ENCODE measurements at places on chromosomes 13 and 19. TPM values are rescaled to one million over a fixed set of nuclear protein-coding genes. Genes with fewer than 3 reads are reported as not detected.

- no peak overlapping the region for H3K27ac ChIP-seq
- H3K4me1 ChIP-seq: no peaks in the 10 kb centered on the region
- no peak overlapping the region for H3K4me3 ChIP-seq
- DNase-seq: no peak
- no peaks in the 10 kb centered on the region for H3K36me3 ChIP-seq
These were observed 10.1 kb downstream of the TMEM143 start for GRCh38 chr19:48353677-48354076.

DNA sequence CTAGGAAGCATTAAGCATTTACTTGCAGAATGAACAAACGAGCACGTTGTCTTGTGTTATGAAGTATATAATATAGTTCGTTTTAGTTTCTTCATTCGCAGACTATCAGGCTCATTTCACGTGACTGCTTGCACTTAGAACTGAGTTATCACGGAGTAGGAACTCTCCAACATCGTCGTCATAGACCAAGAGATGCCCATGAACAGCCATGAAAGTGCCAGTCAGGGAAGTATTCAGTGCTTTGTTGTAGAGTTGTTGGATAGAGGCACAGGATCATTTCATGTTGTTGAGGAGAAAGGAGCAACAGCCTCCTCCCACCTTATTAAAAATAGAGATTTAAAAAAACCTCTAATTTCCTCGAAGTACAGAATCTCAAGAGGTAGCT is 977 bp upstream of the IL17D start:
- DNase-seq: no peak
- H3K4me1 ChIP-seq: peaks cover 26% of the 10 kb centered on the region
- no peaks in the 10 kb centered on the region for H3K36me3 ChIP-seq
- peak overlapping the region; percentile 70 for H3K4me3 ChIP-seq

DNA sequence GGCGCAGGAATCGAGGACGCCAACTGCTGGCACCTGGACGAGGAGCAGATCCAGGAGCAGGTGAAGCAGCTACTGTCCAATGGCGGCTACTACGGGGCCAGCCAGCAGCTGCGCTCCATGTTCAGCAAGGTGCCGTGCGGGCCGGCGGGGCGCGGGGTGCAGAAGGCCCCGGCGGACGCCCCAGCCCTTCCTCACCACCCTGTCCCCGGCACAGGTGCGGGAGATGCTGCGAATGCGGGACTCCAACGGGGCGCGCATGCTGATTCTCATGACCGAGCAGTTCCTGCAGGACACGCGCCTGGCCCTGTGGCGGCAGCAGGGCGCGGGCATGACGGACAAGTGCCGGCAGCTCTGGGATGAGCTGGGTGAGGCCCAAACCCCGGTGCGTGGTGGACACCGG is 13.6 kb downstream of the ZSWIM4 start:
- H3K4me3 ChIP-seq: no peak overlapping the region
- H3K36me3 ChIP-seq: peaks cover 65% of the 10 kb centered on the region
- no peaks in the 10 kb centered on the region for H3K27me3 ChIP-seq
- H3K27ac ChIP-seq: no peak overlapping the region

DNA sequence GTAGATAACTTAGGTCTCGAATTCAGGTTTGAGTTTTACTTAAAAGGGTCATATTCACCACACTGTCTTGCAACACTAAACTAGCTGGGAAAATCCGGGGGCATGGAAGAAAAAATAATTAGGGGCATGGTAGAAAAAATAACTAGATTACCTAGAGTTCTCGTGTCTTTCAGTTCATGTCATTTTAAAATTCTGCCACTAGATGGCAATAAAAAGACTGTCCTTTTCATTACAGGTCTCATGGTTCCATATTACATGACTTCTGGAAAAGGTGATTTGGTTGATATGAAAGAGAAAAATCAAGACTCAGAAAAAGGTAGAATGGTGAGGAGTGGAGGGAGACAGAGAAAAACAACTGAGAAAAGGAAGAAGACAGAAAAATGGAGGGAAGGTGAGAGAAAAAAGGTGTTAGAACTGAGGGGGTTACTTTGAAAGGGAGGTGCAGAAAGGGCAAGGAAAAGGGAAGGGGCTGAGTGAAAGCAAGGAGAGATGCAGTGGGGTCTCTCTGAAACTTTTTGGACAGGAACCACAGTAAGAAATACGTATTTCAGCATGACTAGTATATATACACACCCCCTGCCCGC is 299.0 kb downstream of the KLF12 start:
- no peaks in the 10 kb centered on the region for H3K36me3 ChIP-seq
- H3K4me1 ChIP-seq: peaks cover 22% of the 10 kb centered on the region
- H3K27me3 ChIP-seq: no peaks in the 10 kb centered on the region
- H3K4me3 ChIP-seq: no peak overlapping the region

DNA sequence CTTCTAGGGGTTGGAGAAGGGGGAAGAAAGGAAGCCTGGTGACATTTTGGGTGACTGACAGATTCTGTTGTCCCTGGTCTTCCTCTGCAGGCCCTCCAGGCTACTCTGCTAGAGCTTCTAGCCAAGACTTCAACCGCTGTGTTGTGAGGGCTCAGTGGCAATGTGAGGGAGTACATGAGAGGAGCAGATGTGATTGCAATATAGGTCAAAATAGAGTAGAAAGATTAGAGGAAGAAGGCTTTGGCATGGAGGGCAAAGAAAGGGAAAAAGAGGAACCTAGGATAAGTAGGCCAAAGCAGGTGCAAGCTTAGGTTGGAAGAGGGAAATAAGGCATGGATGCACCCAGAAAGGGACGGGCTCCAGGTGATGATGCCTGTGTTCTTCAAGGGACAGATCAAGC is 216.9 kb downstream of the RGCC start:
- no peaks in the 10 kb centered on the region for H3K27me3 ChIP-seq
- H3K4me1 ChIP-seq: no peaks in the 10 kb centered on the region
- H3K36me3 ChIP-seq: peaks cover 40% of the 10 kb centered on the region

GRCh38 chr13:96314974-96315373 is 225.1 kb downstream of the HS6ST3 start:
- no peaks in the 10 kb centered on the region for H3K27me3 ChIP-seq
- no peak overlapping the region for H3K4me3 ChIP-seq
- H3K36me3 ChIP-seq: no peaks in the 10 kb centered on the region
- DNase-seq: no peak
- H3K27ac ChIP-seq: no peak overlapping the region

- H3K4me1 ChIP-seq: no peaks in the 10 kb centered on the region
- DNase-seq: no peak
- no peak overlapping the region for H3K27ac ChIP-seq
- no peaks in the 10 kb centered on the region for H3K36me3 ChIP-seq
These were observed 1242.2 kb upstream of the MIR17HG start for GRCh38 chr13:90105276-90105675.

GRCh38 chr19:49119411-49120324 is at the start of gene PPFIA3:
Gene PPFIA3, plus strand, starts transcription at chr19:49119544. Its CDS starts 8,330 bp downstream, at chr19:49127874.
- peak within 1 kb of the TSS; percentile 45 for H3K4me3 ChIP-seq
- DNase-seq: peak; percentile 89
- H3K36me3 ChIP-seq: no peaks in the 10 kb centered on the region
- H3K27ac ChIP-seq: peak within 1 kb of the TSS; percentile 98
- H3K4me1 ChIP-seq: peaks cover 56% of the 10 kb centered on the region

- DNase-seq: no peak
- H3K4me3 ChIP-seq: no peak overlapping the region
- H3K27ac ChIP-seq: no peak overlapping the region
- H3K4me1 ChIP-seq: peaks cover 12% of the 10 kb centered on the region
- H3K36me3 ChIP-seq: peaks cover 22% of the 10 kb centered on the region
These were observed 14.2 kb upstream of the LENG8 start for GRCh38 chr19:54434873-54435214.

GRCh38 chr19:2336528-2337328 is 8.2 kb downstream of the SPPL2B start:
- no peaks in the 10 kb centered on the region for H3K27me3 ChIP-seq
- H3K4me3 ChIP-seq: no peak overlapping the region
- peaks cover 53% of the 10 kb centered on the region for H3K36me3 ChIP-seq
- DNase-seq: no peak

GRCh38 chr19:46211201-46211881 is 18.2 kb upstream of the IGFL1 start:
- no peaks in the 10 kb centered on the region for H3K4me1 ChIP-seq
- no peaks in the 10 kb centered on the region for H3K36me3 ChIP-seq
- no peak for DNase-seq
- no peak overlapping the region for H3K4me3 ChIP-seq
- H3K27me3 ChIP-seq: no peaks in the 10 kb centered on the region

DNA sequence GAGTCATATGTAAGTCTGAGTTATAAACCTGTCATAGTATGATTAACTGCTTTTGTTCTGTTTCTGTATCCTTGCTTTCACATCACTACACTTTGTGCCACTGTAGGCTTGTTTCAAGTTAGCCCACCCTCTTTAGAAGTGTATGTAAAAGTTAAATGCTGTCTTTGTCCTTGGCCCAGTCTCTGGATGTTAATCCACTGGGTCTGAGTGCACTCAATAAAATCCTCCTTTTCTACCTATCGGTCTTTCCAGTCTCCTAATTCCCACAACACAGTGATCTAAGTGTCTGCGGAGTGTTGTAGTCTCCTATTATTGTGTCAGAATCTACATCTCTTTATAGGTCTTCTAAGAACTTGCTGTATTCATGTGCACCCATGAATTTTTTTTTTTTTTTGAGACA is 14.1 kb downstream of the ZNF429 start:
- H3K4me3 ChIP-seq: no peak overlapping the region
- H3K27me3 ChIP-seq: no peaks in the 10 kb centered on the region
- H3K36me3 ChIP-seq: peaks cover 78% of the 10 kb centered on the region
- no peak overlapping the region for H3K27ac ChIP-seq

- DNase-seq: peak; percentile 79
- H3K4me1 ChIP-seq: peaks cover 11% of the 10 kb centered on the region
- peaks cover 49% of the 10 kb centered on the region for H3K36me3 ChIP-seq
- no peak overlapping the region for H3K4me3 ChIP-seq
- H3K27ac ChIP-seq: no peak overlapping the region
These were observed 33.4 kb downstream of the IPO5 start for GRCh38 chr13:97986835-97987234.

GRCh38 chr19:39828654-39829032 is 5.3 kb downstream of the DYRK1B start:
- peak overlapping the region; percentile 63 for H3K27ac ChIP-seq
- no peak overlapping the region for H3K4me3 ChIP-seq
- no peaks in the 10 kb centered on the region for H3K27me3 ChIP-seq
- peaks cover 67% of the 10 kb centered on the region for H3K36me3 ChIP-seq

The ADAT3 gene
- 6.5 TPM for total RNA-seq

The FXYD5 gene
- total RNA-seq: 215 TPM

The PSPN gene
- 1.6 TPM for total RNA-seq

The TMEM145 gene
- total RNA-seq: 1.4 TPM

Measured in spleen (tissue), 13 donors.